ENCODE measurements at places on chromosomes 5 and 9.

- DNase-seq = no peak
Observed at GRCh38 chr9:81472701-81473100, 216.6 kb downstream of the TLE1 start.

DNA sequence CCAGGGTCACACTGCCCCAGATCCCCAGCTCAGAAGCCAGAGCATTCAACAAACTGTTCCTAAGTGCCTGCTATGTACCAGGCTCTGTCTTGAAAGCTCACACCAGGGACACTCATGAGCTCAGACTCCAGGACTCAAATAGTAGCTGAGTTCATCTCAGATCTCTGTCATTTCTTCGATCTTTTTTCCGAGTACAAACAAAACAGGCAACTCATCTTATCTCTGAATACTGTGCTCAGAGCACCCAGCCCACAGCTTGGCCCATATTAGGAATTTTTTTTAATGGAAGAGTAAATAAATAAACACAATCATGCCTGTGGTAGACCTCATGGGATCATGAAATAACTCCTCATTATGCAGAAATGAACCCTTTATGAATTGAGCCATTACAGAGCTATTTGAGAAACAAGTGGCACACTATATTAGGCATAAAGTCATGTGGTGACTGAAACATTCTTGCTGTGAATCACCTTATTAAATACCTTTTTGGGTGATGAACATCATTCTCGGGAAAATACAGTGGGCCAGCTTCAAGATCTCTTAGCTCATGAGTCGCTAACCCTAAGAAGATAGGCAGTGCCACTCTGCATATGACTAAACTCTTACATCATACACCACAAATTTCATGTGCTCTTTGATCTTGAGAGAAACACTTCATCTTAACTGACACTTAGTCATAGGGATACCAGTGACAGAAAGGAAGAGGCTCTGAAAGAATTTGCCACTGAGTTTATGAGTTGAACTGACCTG, 9.9 kb downstream of the SH3RF2 start:
- peak; percentile 77 for DNase-seq

DNA sequence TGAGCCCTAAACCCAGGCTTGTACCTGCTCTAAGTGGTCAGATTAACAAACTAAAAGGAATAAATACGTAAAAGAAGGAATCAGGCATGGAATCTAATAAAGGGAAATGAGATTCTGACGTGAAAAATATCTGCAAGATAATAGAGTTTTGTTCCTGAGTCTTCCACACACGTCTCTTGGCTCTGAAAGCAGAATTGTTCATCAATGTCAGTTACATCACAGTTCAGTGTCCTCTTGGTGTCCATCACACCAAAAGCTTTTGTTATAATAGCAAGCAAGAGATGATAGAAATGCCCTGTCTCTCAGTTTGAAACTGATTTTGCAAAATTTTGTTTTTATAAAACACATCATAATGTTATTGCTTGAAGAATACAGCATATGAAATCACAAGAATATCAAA, 34.7 kb upstream of the NMUR2 start:
- DNase-seq = no peak

DNA sequence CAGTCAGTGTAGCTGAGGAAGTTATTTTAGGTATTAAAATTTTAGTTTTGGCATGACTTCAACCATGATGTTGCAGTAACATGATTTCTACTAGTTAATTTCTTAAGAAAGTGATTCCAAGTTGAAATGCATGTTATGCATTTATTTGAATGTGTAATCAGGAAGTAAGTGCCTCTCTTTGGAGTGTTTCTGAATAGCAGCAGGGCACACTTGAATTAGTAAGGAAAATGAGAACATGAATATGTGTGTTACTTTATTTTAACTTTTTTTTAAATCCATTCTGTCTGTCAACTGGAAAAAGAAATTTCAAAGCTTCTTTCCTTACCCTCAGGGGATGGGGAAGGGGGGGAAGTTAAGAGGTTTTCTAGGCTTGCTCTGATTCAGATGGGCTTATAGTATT, 40.4 kb downstream of the CTNNA1 start:
- peak; percentile 21 for DNase-seq

DNA sequence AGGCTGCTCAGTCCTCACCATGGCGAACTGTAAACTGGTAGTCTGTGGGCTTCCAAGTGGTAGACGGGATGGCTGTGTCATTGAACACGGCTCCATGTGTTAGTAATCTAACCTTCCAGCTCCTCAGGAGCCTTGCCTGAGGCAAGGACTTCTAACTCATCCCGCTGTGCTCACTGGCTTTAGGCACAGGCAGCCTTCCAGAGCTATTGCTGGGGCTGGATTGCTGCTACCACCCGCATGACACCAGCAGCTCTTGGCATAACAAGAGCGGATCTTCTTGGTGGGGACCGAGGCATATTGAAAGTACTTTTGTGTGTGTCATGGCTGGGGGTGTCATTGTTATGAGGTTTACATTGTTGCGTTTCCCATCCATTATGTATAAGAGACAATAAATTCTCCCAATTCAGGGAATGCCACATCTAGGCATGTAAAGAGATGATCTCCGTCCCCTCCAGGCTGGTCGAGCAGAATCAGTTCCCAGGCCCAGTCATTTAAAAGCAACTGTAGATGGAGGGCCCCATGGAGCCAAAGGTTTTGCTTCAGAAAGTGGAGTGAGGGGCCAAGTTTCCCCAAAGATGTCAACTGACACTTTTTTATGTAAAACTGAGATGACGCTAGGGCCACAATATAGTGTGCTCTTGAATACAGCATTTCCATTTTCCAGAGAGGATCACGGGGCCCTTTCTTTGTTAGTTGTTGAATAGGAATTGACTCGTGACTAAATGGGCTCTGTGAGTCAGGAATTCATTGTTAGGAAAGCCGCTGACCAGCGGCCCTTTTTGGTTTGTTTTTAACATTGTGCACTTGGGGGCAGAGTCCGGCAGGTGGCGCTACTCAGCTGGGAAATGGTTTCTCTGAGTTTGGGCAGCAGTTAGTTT, 759.5 kb downstream of the TAF11L14 start:
- peak; percentile 56 for DNase-seq

DNA sequence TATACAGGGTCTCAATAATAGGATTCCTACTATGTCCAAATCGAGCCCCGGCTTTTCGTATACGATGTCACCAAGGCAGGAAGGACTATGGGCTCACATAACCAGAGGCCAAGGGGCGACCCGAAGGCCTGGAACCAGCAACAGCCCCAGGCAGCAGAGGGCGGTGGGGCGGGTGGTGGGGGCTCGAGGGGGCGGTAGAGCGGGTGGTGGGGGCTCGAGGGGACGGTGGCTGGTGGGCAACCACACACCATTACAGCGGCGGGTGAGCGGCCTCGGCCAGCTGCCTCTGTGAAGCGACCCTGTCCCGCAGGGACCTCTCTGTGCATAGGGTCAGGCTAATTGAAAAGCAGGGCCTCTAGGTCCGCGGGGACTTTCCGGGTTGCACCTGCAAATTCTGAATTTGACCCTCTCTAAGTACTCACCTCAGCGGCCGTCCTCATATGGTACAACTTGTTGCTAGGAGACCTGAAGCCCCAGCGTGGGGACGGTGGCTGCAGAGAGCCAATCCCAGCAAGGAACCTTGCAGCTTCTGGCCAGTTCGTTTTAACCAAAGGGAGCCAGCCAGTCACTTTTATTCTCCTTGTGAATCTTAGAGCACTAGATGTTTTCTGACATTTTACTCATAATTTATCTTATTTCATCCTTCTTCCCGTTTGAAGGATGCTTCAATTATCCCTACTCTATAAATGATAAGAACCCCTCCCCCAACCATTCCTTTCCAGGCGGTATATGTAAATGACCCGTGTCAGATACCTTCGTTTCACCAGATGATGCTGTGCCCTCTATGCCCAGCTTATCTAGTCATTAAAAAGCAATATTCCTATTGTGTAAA, at the start of gene NME5:
Gene NME5, minus strand, starts transcription at position 480 of the 832 bp plus-strand sequence. CDS start 648 bp downstream, outside the sequence.
- DNase-seq = peak; percentile 44

DNA sequence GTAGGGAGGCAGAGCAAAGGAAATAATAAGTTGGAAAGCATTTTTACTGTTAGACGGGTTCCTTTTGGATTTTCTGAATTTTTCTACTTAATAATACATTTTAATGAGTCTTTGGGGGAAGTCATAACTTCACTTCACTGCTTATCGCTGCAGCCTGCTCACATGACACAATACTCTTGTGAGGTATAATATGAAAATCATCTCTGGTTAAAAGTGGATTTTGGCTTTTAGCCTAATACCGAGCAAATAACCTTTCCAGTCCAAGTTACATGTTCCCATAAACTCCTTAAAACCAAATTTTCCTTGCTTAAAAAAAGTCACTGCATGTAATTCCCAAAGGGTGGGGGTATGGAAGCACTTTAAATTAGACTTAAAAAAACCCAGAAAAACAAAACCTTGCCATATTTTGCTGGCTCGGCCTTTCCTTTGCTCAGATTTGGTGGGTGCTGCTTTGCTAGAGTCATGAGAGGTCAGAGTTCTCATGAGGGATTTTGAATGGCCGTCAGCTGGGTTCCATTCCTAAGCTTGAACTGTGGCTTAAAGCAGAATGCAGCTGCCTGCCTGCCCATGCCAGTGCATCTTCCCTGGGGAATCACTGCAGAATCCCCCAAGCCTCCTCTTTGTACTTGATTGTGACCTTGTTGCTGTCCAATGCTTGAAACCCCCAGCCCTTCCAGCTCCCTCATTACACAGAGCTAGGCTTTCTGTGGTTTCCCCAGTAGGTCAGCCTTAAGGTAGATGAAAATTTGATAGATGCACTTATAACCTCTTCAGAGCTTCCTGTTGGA, 331.8 kb downstream of the KDM4C start:
- no peak for DNase-seq

Data from fibroblast of skin of scalp (primary cell).